ENCODE measurements at places on chromosomes 4 and X.

DNA sequence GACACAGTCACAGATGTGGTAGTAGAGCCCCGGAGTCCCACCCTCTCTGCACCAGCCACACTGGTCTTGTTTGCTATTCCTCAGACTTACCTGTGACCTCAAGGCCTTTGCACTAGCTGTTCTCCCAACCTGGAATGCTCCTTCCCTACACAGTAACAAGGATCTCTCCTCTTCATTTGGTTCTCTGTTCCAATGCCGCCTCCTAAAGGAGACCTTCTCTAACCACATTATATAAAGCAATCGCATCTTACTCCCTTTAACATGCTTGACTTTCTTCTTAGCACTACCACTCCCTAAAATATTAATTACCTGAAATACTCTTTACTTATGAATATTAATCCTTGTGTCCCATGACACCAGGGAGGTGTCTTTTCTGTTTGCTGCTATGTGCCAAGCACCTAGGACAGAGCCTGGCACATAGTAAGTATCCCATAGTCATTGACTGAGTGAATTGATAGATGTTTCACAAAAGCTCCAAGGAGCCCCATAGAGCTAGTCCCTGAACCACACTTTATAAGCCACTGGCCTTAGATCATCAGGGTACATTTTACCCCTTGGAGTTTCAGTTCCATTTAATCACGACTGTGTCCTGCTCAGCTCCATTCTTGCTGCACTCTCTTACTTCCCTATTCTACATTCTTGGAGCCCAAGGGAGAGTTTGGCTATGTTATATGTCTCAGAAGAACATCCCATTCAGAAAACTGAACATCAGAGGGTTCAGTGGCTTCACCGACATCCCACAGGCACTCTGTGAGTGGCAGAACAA lies 312.7 kb downstream of the RAB28 start:
- DNase-seq, result no peak

DNA sequence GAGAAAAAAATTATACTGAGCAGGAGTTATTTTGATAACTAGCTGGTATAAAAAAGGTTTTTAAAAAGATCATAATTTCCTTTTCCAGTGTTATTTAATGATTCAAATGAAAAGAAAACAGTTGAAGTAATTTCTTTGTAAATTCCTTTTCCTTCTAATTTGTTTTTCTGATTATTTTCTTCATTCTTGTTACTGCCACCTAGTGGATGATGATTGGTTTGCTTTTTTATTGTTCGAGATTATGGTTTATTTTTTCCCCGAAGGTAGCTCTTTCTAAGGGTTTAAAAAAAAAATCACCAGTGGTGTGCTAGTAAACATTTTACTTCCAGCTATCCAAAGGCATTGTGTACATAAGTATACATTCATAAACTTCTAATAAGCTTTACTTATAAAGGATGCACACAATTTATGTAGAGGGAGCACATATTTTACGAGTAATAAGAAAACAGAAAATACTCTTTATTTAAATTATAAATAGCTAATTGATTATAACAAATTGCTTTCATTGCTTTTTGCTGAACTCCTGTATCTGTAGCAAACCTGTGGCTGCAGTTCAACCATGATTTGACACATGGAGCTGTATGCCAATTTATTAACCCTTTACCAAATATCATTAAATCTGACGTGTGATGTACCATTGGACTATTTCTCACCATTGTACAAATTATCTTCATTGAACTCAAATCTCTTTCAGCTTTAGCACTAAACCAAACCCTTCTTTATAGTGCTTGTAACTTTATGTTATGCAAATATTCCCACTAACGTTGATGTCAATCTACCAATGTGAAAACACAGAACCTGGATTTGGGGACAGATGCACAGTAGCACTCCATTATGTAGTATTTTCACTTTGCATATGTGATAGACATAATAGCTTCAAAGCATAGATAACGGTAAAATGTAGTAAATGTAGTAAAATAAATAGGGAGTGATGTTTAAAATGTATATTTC lies 97.8 kb upstream of the ANK2 start:
- DNase-seq, result no peak

- DNase-seq, result no peak
Measured at GRCh38 chr4:156038772-156039171, 85.1 kb upstream of the CTSO start.

- no peak for DNase-seq
Measured at GRCh38 chrX:76064825-76065224, 108.0 kb upstream of the PBDC1 start.

DNA sequence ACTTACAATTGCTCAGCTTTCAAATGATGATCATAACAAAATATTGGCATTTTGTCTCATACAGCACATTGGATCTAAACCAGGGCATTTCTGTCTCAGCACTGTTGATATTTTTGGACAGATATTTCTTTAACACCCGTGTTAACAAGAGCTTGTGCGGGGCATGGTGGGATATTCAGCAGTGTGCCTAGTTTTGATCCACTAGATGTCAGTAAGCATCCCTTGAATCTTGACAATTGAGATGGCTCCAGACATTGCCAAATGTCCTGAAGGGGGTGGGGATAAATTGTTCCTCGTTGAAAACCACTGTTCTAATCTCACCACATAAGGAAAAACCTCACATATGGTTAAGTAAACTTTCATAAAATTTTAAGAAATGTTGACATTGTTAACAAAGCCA lies 806.3 kb downstream of the STIM2 start:
- no peak for DNase-seq

GRCh38 chrX:151704041-151704663 lies 8.9 kb downstream of the PRRG3 start:
- DNase-seq, result no peak

- DNase-seq, result no peak
Measured at GRCh38 chr4:74223801-74224200, 65.9 kb downstream of the MTHFD2L start.

- no peak for DNase-seq
Measured at GRCh38 chr4:105122350-105122749, 24.3 kb upstream of the TET2 start.

GRCh38 chr4:88690355-88690754 lies 7.3 kb downstream of the NAP1L5 start:
- no peak for DNase-seq

- no peak for DNase-seq
Measured at GRCh38 chr4:7416745-7417432, 17.8 kb downstream of the PSAPL1 start.

DNA sequence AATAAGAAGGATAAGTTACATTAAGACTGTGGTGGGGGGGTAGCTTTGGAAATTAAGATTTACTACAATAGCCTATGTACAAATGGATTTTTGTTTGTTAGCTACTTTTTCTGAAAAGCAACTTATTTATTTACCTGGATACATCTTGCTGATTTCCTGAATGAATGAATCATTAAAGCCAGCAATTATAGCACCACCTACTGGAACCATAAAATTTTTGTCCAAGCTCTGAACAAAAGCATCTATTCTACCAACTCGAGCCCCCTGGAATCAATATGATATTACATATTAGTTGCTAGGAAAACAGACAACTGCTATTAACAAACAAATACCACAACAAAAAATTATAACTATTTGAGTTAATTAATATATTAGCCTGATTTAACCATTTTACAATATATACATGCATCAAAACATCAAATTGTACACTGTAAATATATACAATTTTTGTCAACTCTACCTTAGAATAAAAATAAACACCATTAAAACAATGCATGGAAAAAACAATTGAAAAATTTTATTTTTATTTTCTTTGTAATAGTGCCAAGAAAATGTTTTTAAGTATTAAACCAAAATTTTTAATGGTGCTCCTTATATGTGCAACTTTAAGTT lies 15.3 kb downstream of the SEPSECS start:
- DNase-seq, result peak; percentile 68

DNA sequence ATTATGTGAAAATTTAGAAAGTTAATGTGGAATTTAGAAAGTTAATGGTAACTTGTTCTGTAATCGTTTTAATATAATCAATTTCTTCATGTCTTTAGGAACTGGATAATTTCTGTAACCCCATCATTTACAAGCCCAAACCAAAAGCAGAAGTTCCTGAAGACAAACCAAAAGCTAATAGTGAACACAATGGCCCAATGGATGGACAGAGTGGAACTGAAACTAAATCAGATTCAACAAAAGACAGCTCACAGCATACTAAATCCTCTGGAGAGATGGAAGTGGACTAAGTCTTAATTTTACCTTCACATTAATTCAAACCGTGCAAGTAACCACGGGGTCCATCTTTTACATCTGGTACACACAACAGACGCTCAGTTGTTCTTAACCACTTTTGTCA lies 48.1 kb upstream of the PLK4 start:
- DNase-seq, result no peak

- DNase-seq, result no peak
Measured at GRCh38 chr4:127870688-127871087, 10.0 kb upstream of the PLK4 start.

GRCh38 chr4:83905952-83906351 lies 370.0 kb downstream of the GPAT3 start:
- DNase-seq, result peak; percentile 35

- DNase-seq, result no peak
Measured at GRCh38 chr4:53605783-53606182, 14.5 kb upstream of the LNX1 start.

DNA sequence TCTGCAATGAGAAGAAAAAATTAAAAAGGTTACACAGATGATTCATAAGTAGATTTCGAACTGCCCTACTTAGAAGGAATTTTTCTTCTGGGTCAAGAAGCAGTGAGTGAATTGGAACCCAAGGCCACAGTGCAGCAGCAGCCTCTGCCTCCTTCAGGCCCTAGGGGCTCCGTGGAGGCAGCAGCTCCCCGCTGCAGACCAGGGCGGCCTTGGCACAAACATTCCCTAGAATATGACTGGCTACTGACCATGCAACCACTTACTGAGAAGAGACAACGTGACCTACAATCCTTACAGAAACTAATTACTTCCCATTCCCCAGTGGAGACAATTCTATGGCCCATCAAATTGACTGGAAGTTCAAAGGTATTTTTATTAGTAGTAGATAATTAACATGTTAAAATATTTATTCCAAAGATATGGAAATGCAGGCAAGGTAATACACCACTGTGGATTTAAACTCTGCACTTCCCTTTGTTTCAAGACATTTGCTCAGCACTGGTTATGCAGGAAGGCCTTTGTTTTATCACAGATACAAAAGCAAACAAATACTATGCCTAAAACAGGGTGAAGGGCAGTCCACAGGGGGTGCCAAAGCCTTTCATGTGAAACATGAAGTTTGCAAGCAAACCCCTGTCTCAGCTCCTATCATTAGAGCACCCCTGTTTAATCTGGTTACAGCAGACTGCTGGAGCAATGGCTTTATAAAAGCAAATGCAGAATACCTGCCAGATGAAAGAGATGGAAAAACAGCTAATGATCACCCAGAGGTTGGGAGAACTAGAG lies 59.2 kb downstream of the PCDH19 start:
- no peak for DNase-seq

GRCh38 chr4:87476934-87477333 lies 52.2 kb downstream of the SPARCL1 start:
- DNase-seq, result no peak

GRCh38 chr4:133124746-133125145 lies 24.3 kb upstream of the PCDH10 start:
- no peak for DNase-seq

GRCh38 chr4:118939169-118939783 lies 50.6 kb downstream of the SYNPO2 start:
- DNase-seq, result no peak

DNA sequence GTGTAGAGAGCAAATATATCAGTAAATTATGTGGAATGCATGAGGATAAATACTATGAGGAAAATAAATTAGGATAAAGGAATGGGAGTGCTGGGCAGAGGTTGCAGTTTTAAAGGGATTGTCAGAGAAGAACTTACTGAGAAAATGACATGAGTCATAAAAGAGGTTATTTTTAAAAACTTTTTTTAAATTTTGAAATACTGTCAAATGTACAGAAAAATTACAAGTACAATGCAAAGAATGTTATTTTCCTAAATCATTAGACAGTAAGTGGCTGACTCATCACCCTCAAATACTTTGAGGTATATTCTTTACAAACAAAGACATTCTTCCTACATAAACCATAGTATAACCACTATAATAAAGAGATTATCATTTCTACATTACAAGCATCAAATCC lies 29.8 kb upstream of the H2AZ1 start:
- no peak for DNase-seq

GRCh38 chr4:128298146-128298758 lies 10.6 kb upstream of the PGRMC2 start:
- DNase-seq, result no peak

GRCh38 chr4:4687935-4688727 lies 146.3 kb upstream of the STX18 start:
- no peak for DNase-seq

DNA sequence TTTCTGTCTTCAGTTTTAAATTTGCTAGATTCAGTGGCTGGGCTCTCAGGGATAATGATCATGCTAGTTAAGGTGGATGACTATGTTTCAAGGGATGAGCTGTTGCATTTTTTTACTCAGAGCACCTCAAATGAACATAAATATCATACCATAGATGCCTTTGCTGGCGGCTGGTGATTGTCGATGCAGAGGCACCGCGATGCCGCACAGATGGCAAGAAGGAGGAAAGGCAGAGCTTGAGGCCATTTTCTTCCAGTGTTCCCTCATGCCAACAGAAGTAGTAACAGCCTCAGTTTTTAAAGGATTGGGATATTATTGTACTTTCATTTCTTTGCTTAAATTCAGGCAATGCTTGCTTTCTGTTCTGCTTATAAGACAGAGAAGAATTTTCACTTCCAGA lies 654.7 kb upstream of the IGFBP7 start:
- DNase-seq, result no peak

DNA sequence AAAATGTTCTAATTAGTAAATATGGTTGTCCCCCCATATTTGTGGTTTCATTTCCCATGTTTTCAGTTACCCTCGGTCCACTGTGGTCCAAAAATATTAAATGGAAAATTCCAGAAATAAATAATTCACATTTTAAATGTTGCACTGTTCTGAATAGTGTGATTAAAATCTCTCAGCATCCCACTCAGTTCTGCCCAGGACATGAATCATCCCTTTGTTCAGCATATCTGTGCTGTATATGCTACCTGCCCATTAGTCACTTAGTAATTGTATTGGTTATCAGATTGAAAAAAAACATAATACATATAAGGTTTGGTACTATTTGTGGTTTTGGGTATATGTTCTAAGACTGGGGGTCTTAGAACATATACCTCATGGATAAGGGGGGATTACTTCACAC lies 55.1 kb upstream of the NXF3 start:
- DNase-seq, result no peak

- no peak for DNase-seq
Measured at GRCh38 chr4:101850698-101851097, 60.2 kb downstream of the BANK1 start.

DNA sequence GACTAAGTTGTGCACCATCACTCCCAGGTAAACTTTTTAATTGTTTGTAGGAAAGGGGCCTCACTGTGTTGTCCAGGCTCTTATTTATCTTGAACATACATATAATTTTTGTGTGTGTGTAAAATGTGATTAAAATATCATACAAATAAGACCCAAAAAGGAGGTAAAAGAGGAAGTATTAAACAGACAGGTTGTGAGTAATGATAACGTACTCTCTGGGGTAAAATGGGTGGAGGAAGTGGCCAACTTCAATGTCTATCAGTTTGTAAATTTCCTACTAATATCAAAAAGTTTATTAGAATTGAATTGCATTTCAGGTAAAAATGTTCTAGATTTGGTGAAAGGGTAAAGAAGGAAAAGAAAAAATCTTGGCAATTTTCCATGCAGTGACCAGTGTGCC lies 48.8 kb downstream of the SULT1E1 start:
- no peak for DNase-seq
